ENCODE measurements at places on chromosomes 6 and 20. TPM values are rescaled to one million over a fixed set of nuclear protein-coding genes. Genes with fewer than 3 reads are reported as not detected.

- no peaks in the 10 kb centered on the region for H3K36me3 ChIP-seq
- no peak overlapping the region for H3K4me3 ChIP-seq
- DNase-seq = no peak
- H3K27me3 ChIP-seq = no peaks in the 10 kb centered on the region
Observed at GRCh38 chr20:42609618-42610017, 580.1 kb downstream of the PTPRT start.

The VWA7 gene
- total RNA-seq = 1.7 TPM

The NKX2-2 gene
- total RNA-seq = not detected

- H3K27me3 ChIP-seq = no peaks in the 10 kb centered on the region
- no peaks in the 10 kb centered on the region for H3K36me3 ChIP-seq
- DNase-seq = no peak
- no peak overlapping the region for H3K4me3 ChIP-seq
Observed at GRCh38 chr6:145733207-145733606, 2.1 kb downstream of the EPM2A start.

DNA sequence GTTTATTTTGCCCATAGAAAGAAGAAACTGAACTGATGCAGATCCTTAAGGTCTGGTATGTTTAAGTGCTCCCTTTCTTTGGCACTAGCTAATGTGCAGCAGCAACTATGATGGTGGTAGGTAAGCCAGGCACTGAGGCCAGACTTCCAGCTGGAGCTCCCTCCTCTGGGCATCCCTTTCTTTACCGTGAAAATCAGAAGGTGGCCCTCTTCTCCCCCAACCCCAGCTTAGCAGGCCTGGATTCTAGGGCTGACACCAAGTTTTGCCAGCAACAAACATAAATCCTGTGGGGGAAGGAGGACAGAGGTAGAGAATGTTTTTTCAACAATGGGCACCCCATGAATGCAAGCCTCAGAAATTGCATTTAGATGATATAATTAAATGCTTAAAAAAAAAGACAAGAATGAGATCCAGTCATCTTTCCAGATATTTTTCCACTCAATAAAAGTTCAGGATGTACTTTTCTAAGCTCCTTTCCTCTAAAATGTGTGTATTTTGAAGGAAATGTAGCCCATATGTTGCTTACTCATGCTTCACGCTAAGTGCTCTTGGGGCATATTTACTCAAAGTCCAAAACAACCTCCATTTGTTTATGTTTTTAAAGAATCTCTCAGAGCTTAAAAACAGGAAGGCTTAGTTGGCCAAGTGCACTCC lies 123.9 kb upstream of the NXT1 start:
- H3K36me3 ChIP-seq = no peaks in the 10 kb centered on the region
- DNase-seq = no peak
- H3K27ac ChIP-seq = no peak overlapping the region
- no peak overlapping the region for H3K4me3 ChIP-seq
- no peaks in the 10 kb centered on the region for H3K4me1 ChIP-seq
